CD4-positive, alpha-beta T cell treated with Interleukin-4 for 4 hours (primary cell): ENCODE measurements at places on chromosomes 16 and 17.
A peak's percentile ranks its signal among the peaks of the same experiment; 100 is the strongest.

DNA sequence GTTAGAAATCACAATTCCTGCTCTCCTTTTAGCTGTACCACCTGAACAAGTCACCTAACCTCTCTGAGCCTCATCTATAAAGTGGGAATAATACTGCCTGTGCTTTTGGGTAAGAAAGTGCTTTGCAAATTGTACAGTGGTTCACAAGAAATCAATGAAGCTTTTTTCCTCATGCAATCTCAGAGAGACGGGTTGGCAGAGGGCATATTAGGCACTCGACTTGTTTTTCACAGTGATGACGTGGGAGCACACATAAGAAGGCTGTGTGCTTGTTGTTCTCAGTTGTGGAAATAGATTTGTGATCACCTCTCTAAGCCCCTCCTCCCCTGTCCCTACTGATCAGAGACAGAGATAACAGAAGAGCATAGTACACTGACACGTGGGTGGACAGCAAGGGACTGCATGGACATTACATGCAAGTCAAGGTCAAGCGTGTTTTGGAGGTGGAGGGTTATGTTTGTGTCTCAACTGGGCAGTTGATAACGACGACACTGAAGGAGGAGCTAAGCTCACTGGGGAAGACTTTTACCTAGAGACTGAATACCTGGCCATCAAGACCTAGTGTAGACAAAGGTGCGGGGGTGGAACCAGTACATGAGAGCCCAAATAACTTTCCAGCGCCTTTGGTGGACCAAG lies 1.7 kb upstream of the GPT2 start:
- no peak for DNase-seq

DNA sequence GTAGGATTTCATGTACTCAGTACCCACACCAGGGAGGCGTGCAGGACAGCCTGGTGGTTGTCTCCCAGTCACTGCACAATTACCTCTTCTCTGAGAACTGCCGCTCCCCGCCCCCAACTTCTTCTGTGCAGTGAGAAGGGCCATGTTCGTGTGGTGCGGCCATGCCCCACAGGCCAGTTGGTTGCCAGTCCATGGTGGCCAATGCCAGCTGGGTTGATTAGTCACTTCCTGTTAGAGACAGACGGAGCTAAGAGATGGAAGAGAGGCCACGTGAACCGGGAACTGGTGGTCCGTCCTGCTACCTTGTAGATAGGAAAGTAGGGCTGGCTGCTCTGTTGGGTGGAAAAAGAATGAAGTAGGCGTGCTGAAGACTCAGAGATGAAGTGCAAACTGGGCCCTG lies 206.5 kb downstream of the ABCC12 start:
- DNase-seq: no peak

DNA sequence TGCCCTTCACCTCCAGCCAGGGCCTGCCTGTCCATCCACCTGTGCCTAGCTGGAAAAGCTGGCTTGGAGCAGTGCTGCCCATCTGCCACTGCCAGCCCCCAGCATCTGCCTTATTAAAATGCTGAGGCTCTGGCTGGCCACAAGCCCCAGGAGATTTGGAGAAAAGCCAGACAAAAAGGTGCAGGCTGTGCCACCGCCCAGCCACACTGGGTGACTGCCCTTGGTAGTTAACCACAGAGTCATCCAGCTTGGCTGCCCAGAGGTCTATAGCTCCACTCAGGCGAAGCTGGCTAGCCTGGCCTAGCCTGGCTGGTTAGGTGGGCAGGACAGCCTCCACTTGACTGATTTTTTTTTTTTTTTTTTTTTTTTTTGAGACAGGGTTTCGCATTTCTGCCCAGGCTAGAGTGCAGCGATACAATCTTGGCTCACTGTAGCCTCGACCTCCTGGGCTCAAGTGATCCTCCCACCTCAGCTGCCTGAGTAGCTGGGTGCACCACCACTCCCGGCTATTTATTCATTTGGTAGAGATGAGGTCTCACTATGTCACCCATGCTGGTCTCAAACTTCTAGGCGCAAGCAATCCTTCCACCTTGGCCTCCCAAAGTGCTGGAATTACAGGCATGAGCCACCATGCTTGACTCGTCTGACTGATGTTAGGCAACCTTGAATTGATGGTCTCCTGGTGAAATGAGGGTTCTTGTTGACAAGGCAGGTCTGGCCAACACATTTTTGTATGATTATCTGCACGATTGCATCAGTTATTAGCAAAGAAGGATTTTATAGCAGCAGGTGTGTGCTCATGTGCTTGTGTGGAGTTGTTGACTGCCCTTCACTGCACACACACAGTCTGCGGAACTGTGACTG lies 103.8 kb downstream of the RAB11FIP4 start:
- no peak for DNase-seq

DNA sequence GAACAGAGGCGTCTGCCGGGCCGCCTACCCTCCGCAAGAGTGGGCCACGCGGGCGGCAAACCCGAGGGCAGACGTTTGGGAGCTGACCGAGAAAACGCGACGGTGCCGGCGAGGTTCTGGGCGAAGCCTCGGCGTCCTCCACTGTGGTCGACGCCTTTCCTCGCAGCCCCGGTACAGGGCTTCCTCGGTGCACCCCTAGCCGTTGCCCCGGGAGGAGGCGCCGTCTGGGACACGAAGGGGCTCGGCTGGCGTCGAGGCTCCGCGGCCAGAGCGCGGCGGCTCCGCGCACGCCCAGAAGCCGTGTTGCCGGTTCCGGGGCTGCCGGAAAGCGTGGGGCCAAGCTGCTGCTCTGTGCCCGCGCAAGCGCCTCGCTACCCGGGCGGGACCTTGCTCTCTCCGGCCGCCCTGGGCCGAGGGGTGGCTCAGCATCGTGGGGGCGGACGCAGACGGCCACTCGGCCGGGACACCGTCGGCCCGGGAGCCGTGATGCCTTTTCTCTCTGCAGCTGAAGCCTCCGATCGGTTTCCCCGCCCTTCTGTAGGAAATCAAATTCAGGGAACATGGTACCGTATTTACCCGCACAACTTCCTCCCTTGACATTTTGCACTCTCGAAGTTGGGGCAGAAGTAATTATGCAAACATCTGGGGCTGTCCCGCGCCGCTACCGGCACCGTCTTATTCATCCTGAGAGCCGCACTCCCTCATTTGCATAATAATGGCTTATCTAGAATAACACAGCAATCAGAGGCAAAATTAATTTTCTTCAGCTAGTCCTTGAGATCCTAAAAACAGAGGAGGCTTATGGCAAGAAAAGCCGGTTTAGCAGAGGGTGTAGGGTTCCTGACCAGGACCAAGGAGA lies 7.3 kb upstream of the CBX8 start:
- DNase-seq: peak; percentile 52

DNA sequence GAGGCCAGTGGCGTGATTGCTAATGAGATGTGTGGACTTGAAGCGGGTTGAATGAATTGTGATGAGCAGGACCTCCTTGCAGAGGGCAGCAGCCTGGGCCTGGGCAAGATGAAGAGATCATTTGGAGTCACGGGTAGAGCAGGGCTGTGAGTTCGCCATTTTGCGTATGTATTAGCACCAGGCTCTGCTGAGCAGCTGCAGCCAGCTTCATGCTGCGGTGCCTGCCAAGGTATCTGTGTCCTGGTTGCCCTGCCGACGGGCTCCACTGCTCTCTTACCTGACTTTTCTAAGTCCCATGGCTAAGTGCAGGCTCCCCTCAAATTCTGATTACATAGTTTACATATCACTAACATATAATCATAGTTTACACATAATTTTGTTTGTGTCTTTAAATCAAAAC lies 295.7 kb downstream of the SNX29 start:
- no peak for DNase-seq

DNA sequence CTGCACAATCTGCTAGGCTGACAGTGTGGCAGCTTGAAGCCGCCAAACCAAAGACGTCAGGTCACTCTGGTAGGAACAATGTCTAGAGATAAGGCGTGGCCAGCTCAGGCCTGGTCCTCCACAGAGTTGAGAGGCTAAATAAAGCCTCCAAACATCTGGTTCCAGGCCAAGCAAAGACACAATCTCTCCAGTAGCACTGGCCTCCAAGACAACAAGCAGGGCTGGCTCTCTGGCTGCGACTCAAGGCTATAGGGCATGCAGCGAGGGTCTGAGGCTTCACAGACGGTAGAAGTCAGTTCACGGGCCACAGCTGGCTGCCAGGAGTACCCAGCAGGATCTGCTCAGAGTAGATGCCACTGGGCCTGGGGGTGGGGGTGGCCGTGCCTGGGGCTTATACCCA lies 75.6 kb downstream of the ABR start:
- DNase-seq: no peak

DNA sequence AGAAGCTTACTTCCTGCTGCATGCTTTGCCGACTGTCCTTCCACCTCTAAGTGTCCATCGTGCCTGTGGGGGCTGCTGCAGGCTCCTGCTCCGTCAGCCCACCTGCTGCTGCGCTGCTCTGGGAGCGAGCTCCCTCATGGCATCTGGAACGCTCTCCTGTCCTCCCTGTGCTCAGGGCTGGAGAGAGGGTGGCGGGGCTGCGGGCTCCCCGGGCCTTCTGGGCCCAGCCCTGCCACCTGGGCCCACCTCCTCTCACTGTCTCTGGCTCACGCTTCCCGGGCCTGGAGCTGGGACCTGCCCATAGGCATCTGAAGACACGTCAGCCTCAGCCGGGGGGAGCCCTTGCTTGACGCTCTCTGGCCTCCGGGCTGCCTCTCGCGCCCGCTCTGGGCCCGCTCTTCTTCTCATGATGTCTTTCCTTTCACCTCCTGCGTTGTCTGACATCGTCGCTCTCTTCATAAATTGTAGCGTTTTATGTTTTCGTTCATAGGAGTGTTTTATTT lies 27.0 kb downstream of the NME3 start:
- no peak for DNase-seq

- DNase-seq: peak; percentile 53
These were observed 62.9 kb upstream of the CPHXL start for GRCh38 chr16:75789237-75789636.

DNA sequence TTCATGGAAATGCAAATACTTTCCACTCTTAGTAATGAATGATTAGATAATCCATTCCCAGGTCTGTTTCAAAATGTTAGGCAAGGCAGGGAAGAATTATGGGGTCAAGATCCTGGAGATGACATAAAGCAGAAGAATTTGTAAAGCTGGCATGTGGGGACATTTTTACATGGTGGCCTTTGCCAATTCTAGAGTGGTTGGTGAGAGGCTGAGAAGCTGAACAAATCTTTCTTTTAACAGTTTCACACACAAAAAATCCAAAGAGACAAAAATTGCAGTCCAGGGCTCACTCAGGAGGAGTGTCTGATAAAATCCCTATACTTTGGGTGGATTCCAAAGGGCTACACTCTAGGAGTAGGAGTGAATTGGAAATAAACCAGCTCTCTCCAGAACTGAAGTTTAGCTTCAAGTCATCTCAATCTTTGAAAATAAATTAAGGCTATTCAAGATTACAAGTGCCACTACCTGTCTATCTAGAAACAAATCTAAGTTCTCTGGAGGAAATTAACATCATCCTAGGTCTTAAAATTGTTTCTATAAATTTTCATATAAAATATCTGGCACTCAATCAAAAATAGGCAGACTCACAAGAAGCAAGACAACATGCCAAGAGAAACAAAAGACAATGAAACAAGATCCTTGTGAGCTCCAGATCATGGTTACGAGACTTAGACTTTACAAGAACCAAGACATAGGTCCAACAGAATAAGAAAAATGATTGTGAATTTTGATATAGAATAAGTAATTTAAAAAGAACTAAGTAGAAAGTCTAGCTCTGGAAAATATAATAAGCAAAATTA lies 113.0 kb upstream of the AXIN2 start:
- DNase-seq: no peak

- no peak for DNase-seq
These were observed 30.1 kb downstream of the NDEL1 start for GRCh38 chr17:8465759-8466158.

GRCh38 chr16:69073181-69073702 lies 32.2 kb upstream of the HAS3 start:
- DNase-seq: no peak

GRCh38 chr17:40321524-40321929 lies 12.5 kb downstream of the RARA start:
- no peak for DNase-seq

DNA sequence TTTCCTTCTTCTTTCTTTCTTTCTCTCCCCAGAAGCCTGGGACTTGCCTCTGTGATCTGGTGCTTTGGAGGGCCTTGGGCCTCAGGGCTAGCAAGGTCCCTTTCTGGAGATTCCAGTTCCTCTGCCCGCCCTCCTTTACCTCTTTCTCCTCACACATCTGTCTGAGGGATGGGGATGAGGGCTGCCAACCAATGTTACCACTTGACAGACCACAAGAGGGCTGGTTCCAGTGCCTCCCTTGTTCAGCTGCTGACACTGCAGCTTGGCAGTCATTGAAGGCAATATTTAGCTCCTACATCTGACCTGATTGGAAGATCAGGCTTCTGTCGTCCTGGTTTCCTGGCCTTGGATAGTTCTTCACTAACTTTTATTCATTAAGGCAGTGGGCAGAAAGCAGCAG lies 3.6 kb upstream of the ZNF652 start:
- peak; percentile 42 for DNase-seq

- no peak for DNase-seq
These were observed 18.4 kb downstream of the SOX9 start for GRCh38 chr17:72139212-72139611.

DNA sequence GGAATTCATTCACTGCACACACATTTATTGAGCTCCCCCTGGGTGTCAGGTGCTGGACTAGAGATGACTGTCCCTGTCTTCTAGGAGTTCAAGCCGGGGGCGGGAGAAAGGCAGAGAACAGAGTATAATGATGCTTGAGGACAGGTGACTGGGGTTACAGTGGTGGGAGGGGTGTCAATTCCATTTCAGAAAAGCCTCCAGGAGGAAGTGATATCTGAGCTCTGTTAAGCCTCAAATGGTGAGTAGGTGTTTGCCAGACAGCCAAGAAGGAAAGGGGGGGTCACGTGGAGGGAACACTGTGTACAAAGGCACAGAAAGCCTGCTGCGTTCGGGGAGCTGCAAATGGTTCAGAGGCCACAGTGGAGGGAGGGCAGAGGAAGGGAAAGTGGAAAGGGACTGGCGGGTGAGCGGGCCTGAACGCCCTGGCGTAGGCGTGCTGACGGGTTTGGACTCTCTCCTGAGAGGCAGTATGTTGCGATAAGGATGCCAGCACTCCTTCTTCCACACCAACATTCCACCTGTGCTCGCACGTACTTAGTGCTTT lies 9.7 kb upstream of the NXPH3 start:
- no peak for DNase-seq

DNA sequence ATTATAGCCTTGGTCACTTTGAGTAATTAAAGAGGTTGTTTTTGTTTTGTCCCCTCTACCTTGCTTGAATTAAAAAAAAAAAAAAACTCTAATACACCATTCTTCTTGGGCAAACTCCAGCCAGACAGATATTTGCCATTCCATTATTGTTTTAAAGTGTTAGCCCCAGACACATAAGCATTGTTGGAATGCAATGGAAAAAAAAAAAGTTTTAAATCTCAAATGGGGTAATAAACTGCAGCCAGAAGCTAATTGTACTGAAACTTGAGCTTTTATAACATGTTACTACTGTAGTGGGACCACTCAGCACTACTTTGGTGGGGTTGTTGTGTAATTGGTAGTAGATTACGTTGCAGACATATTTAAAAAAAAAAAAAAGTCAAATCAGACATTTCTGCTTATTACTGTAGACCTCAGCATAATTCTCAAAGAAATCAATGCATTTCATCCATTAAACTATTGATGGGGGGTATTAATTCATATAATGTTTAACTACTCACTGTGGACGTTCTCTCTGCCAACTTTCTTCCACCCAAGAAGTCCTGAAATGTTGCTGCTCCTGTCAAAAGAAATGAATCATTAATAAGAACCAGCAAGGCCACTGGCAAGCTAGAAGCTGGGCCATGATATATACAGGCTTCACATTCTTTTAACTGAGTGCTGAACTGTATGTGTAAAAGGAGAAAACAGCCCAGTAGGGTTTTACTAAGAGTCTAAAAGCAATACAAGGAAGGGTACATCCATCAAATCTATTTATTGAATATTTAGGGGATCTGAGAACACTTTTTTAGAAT lies 626.6 kb upstream of the SOX9 start:
- DNase-seq: no peak

GRCh38 chr16:58727028-58727781 lies 6.9 kb downstream of the GOT2 start:
- DNase-seq: no peak
